ENCODE measurements at places on chromosomes 4 and X.

GRCh38 chr4:65976287-65976686 is 306.0 kb upstream of the EPHA5 start:
- H3K27me3 ChIP-seq: no peaks in the 10 kb centered on the region
- H3K4me3 ChIP-seq: no peak overlapping the region
- no peak for DNase-seq
- no peaks in the 10 kb centered on the region for H3K36me3 ChIP-seq
- peaks cover 6% of the 10 kb centered on the region for H3K4me1 ChIP-seq

DNA sequence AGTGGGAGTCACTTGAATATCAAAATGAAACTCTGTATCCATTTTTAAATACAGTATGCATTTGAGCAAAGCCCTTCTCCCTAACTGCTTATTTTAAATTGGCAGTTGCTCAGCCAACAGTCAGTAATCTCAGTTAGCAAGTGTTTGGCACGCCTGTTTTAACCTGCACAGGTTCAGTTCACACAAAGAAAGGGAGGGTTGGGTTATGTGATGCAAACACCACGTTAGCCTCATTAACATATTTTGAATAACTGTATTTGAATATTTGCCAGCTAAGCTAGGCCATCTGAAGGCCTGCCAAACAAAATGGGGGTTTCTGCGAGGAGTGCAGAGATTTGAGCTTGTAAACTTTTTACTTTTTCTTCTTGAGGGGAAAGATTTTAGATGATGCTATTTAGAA is 19.8 kb downstream of the GAB1 start:
- H3K27ac ChIP-seq: no peak overlapping the region
- peaks cover 2% of the 10 kb centered on the region for H3K27me3 ChIP-seq
- peaks cover 33% of the 10 kb centered on the region for H3K4me1 ChIP-seq
- no peak for DNase-seq

GRCh38 chrX:155876704-155877103 is 4.4 kb upstream of the VAMP7 start:
- no peak overlapping the region for H3K27ac ChIP-seq
- no peaks in the 10 kb centered on the region for H3K36me3 ChIP-seq
- H3K27me3 ChIP-seq: peaks cover 16% of the 10 kb centered on the region
- no peak overlapping the region for H3K4me3 ChIP-seq
- no peak for DNase-seq

DNA sequence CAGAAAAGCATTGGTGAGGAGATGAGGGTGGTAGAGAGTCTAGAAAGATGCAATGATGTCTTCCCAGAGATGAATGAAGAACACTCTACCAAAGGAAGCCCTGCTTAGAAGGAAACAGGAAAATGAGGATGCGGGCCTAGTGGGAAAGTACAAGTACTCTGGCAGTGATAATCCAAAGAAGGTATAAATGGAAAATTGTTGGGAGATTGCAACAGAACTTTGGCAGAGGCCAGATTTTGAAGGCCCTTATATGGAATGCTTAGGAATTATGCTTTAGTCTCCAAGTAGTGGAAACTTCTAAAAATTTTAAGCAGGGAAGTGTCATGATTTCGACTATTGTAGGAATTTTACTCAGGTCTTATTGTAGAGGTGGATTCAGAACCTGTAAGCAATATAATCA is 11.0 kb downstream of the ARSJ start:
- DNase-seq: no peak
- H3K4me1 ChIP-seq: peaks cover 13% of the 10 kb centered on the region
- no peaks in the 10 kb centered on the region for H3K36me3 ChIP-seq
- H3K27me3 ChIP-seq: peaks cover under 1% of the 10 kb centered on the region

- no peak for DNase-seq
- H3K4me3 ChIP-seq: no peak overlapping the region
- no peak overlapping the region for H3K27ac ChIP-seq
- no peaks in the 10 kb centered on the region for H3K4me1 ChIP-seq
Measured at GRCh38 chr4:22356987-22357596, 158.8 kb downstream of the ADGRA3 start.

DNA sequence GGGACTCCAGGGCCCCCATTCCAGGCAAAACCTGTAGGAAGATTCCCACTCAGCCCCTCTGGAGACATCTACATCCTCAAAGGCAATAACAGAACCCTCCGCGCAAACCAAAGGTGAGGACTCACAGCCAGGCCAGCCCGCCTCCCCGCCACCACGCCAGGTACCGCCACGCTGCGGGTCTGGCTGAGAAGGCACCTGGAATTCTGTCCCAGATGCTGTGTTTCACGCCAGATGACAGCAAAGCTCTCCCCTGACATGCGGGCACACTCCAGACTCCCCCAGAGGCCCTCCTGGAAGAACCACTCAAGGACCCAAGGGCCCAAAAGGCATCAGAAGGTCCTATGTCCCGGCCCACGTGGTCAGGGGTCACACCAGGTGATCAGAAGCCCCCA is 59.6 kb downstream of the FAM53A start:
- peaks cover 8% of the 10 kb centered on the region for H3K27me3 ChIP-seq
- no peak overlapping the region for H3K4me3 ChIP-seq
- DNase-seq: no peak
- no peak overlapping the region for H3K27ac ChIP-seq
- H3K36me3 ChIP-seq: no peaks in the 10 kb centered on the region

DNA sequence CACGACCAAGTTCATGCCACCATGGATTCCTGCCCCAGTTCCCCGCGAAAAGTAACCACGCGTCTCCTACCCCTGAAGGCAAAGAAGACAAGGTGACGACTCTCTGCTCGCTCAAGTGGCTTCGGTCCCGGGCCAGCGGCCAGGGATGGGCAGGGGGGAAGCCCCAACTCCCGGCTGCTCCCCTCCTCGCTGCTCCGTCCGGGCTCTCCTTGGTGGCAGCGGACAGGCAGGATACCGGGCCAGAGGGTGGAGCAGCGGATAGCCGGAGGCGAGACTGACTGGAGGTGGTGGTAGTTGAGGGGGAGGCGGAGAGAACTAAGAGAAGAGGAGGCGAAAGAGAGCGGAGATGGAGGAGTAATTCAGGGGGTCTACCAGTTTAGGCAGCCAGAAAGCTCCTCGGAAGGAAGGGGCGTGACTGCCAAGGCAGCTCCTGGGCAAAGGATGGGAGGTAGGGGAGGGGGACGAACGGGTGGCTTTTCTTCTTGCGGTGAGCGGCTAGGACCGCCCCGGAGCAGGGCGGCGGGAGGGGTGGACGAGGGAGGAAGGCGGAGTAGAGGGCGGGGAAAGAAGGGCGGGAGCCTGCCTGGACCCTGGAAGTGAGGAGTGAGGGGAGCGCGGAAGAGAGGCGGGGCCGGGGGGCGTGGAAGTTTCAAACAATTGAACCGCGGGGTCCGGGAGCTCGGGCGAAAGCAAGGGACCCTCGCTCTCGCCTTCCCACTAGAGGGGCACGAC is at the start of gene AMOT:
Gene AMOT, minus strand, starts transcription at position 450 of the 732 bp plus-strand sequence. CDS start 17,705 bp downstream, outside the sequence.
- H3K4me3 ChIP-seq: peak within 1 kb of the TSS; percentile 91
- peak; percentile 96 for DNase-seq

GRCh38 chrX:46376246-46376885 is 168.9 kb downstream of the ZNF674 start:
- H3K4me3 ChIP-seq: no peak overlapping the region
- no peaks in the 10 kb centered on the region for H3K36me3 ChIP-seq
- peaks cover 19% of the 10 kb centered on the region for H3K4me1 ChIP-seq
- no peaks in the 10 kb centered on the region for H3K27me3 ChIP-seq

- peaks cover 5% of the 10 kb centered on the region for H3K4me1 ChIP-seq
- no peaks in the 10 kb centered on the region for H3K36me3 ChIP-seq
- H3K27ac ChIP-seq: no peak overlapping the region
- no peak overlapping the region for H3K4me3 ChIP-seq
Measured at GRCh38 chr4:100588076-100588475, 70.3 kb upstream of the EMCN start.

GRCh38 chr4:99117876-99118693 is 26.0 kb downstream of the ADH4 start:
- DNase-seq: no peak
- peaks cover 25% of the 10 kb centered on the region for H3K36me3 ChIP-seq
- no peak overlapping the region for H3K27ac ChIP-seq
- no peaks in the 10 kb centered on the region for H3K4me1 ChIP-seq
- H3K27me3 ChIP-seq: no peaks in the 10 kb centered on the region

DNA sequence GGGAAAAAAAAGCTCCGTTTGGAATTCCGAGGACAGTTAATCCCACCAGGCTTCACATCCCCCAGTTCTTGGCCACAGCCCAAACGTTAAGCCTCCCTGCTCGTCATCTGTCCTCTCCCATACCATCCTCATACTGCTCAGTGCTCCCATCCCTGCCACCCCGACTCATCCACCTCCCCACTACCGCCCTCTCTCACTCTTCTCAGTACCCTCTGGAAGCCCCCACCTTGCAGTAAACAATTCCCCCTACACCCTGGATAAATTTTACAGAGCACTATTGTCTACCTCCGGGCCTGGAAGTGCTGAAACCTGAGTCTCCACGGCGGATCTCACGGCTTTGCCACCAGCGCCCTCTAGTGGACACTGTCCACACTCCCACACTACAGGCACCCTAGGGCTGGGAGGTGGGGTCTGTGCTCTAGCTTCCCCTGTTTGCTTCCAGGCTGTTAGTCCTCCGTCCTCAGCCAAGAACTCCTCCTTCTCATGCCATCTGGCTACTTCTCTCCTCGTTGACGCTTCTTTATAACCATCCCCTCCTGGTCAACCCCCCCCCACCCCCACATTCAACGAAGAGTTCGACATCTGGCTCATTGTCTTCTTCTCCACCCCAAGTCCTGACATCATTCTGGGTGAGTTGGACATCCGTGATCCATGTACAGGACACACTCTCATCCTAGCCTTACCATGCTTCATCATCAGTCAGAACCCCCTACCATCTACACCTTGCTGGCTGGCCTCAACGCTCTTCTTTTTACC is 54.5 kb downstream of the RTL9 start:
- H3K36me3 ChIP-seq: no peaks in the 10 kb centered on the region
- H3K27ac ChIP-seq: no peak overlapping the region
- DNase-seq: peak; percentile 89
- peaks cover 88% of the 10 kb centered on the region for H3K4me1 ChIP-seq
- no peaks in the 10 kb centered on the region for H3K27me3 ChIP-seq

DNA sequence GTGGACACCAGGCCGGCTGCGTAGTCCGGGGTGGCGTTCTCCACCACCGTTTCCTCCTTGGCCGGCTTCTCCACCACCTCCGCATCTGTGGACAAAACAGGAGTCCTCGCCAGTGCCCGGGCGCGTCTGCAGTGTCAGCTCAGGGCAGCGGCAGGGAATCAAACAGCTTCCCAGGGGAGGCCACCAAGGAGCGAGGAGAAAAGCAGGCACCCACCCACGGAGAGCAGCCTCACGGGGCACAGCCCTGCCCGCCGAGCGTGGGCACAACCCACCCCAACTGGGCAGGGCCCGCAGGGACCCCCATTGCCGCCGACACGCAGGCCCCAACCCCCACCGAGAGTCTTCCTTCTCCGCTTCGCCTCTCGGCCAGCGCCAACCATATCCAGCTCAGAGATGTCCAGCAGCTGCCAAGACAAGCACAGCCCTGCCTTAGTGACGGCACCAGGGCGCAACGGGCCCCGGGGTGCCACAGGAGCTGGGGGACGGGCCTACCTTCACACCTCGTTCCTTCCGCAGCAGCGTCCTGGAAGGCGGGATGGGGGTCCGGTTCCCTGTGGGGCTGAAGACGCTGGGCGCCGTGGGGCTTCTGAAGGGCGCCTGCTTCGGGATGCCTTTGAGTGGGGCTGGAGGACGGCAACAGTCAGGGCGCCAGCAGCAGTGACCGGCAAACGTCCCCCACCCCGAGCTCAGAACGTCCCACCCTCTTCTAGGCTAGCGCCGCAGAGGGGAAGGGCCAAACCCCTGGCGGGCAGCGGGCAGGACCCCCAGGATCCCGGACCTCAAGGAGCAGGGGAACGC is 22.8 kb downstream of the NELFA start:
- no peak overlapping the region for H3K27ac ChIP-seq
- H3K4me3 ChIP-seq: no peak overlapping the region
- no peaks in the 10 kb centered on the region for H3K27me3 ChIP-seq
- DNase-seq: no peak
- H3K4me1 ChIP-seq: peaks cover 3% of the 10 kb centered on the region

GRCh38 chrX:152028579-152028978 is 54.1 kb upstream of the GABRE start:
- no peak overlapping the region for H3K27ac ChIP-seq
- no peak overlapping the region for H3K4me3 ChIP-seq
- H3K36me3 ChIP-seq: no peaks in the 10 kb centered on the region
- DNase-seq: no peak
- peaks cover 2% of the 10 kb centered on the region for H3K27me3 ChIP-seq

GRCh38 chrX:11461201-11462001 is 168.2 kb downstream of the AMELX start:
- no peaks in the 10 kb centered on the region for H3K36me3 ChIP-seq
- no peak for DNase-seq
- peak overlapping the region; percentile 16 for H3K27ac ChIP-seq
- H3K4me1 ChIP-seq: peaks cover 4% of the 10 kb centered on the region
- no peaks in the 10 kb centered on the region for H3K27me3 ChIP-seq
- H3K4me3 ChIP-seq: no peak overlapping the region

GRCh38 chr4:80016506-80016905 is 56.5 kb downstream of the ANTXR2 start:
- H3K36me3 ChIP-seq: peaks cover 14% of the 10 kb centered on the region
- H3K4me3 ChIP-seq: no peak overlapping the region
- DNase-seq: no peak
- no peaks in the 10 kb centered on the region for H3K4me1 ChIP-seq
- H3K27me3 ChIP-seq: no peaks in the 10 kb centered on the region

GRCh38 chr4:105074097-105074496 is 72.6 kb upstream of the TET2 start:
- H3K27ac ChIP-seq: no peak overlapping the region
- H3K36me3 ChIP-seq: no peaks in the 10 kb centered on the region
- DNase-seq: no peak
- H3K4me1 ChIP-seq: no peaks in the 10 kb centered on the region
- no peaks in the 10 kb centered on the region for H3K27me3 ChIP-seq

DNA sequence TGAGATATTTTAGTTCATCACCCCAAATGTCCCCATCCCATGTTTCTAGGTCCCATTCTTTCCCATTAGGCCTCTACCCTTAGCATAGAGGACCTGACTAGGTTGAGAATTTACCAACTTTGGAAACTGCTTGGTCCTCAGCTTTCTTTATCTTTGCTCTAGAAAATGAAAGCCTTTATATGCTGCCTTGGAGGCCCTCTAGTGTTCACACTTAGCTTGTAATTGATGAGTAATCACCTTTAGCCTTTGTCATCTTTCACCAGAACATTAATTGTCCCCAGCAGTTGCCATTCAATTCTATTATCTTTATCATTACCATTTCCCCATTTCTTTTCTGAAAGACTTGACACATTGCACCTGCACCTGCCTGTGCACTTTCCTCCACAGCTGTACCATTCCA is 589.2 kb upstream of the NR3C2 start:
- H3K36me3 ChIP-seq: no peaks in the 10 kb centered on the region
- no peak overlapping the region for H3K4me3 ChIP-seq
- no peaks in the 10 kb centered on the region for H3K27me3 ChIP-seq
- no peaks in the 10 kb centered on the region for H3K4me1 ChIP-seq
- H3K27ac ChIP-seq: no peak overlapping the region
- no peak for DNase-seq

DNA sequence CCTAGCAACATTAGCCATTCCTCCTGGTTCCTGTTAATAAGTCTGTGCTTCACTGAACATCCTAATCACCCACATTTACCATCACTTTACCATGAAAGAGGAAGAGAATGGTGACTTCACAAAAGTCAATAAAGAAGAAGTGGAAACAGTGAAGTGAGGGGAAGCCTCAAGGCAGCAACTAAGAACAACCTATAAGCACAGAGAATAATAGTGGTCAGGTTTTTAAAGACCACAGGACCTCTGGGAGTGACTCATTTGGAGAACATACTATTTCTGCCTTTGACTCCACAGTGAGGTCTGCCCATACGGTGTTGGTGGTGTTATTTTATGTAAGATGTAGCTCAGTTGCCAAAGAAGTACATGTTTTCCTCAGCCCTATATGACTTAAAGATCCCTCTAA is 86.0 kb upstream of the TET2 start:
- no peak for DNase-seq
- H3K27me3 ChIP-seq: peaks cover 3% of the 10 kb centered on the region
- H3K27ac ChIP-seq: no peak overlapping the region
- no peaks in the 10 kb centered on the region for H3K36me3 ChIP-seq
- peaks cover 12% of the 10 kb centered on the region for H3K4me1 ChIP-seq

Measured in nephron progenitor cell (in vitro differentiated cells).